Left kidney (tissue), 8 donors: ENCODE measurements at places on chromosomes 1 and 21. TPM values are rescaled to one million over a fixed set of nuclear protein-coding genes. Genes with fewer than 3 reads are reported as not detected.

KLF17 gene
- 0.05 TPM for polyA plus RNA-seq

C1orf141 gene
- 0.13 TPM for polyA plus RNA-seq

CD2 gene
- polyA plus RNA-seq: 0.08 TPM

MYOC gene
- 0.10 TPM for polyA plus RNA-seq

DNAH14 gene
- 22.4 TPM for polyA plus RNA-seq

- no peak for DNase-seq
These were observed 97.7 kb downstream of the NEK7 start for GRCh38 chr1:198254521-198254920.

GRCh38 chr1:93317207-93317606, 28.5 kb upstream of the DR1 start:
- no peak for DNase-seq

GRCh38 chr21:43373362-43374227, 53.3 kb downstream of the SIK1 start:
- no peak for DNase-seq

- DNase-seq: no peak
These were observed 5.7 kb upstream of the LGR6 start for GRCh38 chr1:202187697-202188407.

- DNase-seq: no peak
These were observed 179.7 kb downstream of the CHRM3 start for GRCh38 chr1:239566074-239566473.

DNA sequence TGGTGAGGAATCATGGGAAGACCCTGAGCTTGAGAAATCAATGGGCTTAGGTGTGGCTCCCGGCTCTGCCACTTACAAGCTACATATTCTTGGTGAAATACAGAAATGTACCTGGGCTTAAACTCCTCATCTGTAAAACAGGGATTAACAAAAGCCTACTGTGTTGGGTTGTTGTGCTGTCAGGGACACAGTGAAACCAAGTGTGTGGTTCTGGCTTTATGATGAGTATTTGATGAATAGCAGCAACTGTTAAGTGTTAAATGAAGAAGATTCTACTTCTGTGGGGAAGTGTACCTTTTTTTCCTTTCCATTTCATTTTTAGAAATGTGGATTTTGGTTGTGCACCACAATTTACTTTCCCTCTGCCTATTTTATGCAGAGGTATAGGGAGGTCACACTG, 41.1 kb upstream of the DUSP10 start:
- no peak for DNase-seq

GRCh38 chr1:47214549-47214948, 17.5 kb downstream of the TAL1 start:
- DNase-seq: no peak

DNA sequence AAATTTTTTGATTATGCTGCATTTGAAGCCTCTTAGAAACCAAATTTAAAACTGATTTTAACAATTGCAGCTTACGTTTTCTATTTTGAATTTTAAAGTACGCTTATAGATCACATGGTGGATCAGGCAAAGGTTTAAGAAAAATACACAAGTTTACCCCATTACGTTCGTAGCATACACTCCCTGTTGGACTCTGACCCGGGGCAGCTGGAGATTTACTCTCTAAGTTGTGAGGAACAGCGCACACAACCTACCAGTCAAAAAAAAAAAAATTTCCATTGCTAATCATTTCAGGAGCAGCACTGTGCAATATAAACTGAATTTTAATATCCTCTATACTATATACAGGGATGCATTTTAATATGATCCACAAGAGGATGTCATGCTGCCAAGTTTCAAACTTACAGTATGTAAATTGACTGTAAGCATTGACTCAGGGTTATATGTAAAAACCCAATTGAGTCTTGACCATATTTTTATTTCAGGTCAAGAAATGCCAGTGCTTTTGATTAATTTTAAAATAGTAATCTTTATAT, 20.4 kb downstream of the CSDE1 start:
- DNase-seq: no peak

- no peak for DNase-seq
These were observed 30.5 kb downstream of the KRTAP10-1 start for GRCh38 chr21:44509539-44509938.

DNA sequence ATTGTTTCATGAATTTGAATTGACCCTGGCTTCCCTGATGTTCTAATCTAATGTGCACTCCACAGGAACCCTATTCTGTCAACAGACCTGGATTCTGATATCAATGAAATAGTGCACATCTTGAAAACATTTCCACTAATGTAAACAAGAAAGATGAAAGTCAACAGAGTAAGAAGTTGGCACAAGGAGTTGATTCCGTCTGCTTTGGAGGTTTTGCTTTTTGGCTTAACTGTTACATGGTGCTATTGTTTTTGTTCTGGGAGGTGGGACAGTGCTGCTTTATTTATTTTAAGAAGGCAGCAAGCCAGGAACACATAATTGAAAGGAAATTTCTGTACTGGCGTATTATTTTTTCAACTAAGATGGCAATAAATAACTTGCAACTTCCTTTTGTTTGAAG, 73.3 kb downstream of the LEPR start:
- no peak for DNase-seq

- no peak for DNase-seq
These were observed 22.8 kb downstream of the CDC7 start for GRCh38 chr1:91523482-91523881.
